ENCODE measurements at places on chromosomes 7 and 10.
A peak's percentile ranks its signal among the peaks of the same experiment; 100 is the strongest.

- DNase-seq = no peak
These were observed 169.6 kb downstream of the C7orf25 start for GRCh38 chr7:42742318-42742717.

- peak; percentile 13 for DNase-seq
These were observed 30.5 kb downstream of the ARHGAP22 start for GRCh38 chr10:48574322-48574796.

DNA sequence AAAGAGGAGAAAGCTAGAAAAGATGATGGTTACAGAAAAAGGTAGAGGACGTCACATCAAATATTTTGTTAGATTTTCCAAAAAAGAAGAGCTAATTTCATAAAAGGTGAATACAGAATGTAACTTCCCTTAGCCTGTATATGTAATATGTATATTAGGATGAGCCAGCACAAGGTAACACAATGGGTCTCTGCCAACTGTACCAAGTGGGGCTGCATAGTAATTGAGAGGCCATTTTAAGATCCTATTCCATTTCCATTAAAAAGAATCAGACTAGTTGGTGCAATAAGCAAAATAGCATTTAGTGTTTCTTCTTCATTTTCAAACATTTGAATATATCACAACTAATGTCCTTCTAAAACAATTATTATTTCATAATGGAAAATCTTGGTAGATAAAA is 134.6 kb downstream of the SEMA3A start:
- no peak for DNase-seq

DNA sequence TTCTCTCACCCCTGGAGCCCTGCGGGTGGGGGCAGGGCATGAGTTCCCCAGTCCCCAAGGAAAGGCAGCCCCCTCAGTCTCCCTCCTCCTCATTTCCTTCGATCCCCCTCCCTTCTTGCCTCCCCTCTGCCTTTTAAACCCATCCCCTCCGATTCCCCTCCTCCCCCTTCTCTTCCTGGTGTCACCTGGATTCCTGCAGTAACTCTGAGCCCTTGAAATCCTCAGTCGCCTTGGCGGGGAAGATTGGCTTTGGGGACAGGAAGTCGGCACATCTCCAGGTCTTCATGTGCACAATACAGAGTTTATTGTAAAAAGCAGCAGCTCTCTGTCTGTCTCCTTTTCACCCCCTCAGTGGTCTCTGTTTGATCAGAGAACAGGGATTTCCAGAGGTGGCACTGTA is 1.3 kb upstream of the MUC12 start:
- no peak for DNase-seq

DNA sequence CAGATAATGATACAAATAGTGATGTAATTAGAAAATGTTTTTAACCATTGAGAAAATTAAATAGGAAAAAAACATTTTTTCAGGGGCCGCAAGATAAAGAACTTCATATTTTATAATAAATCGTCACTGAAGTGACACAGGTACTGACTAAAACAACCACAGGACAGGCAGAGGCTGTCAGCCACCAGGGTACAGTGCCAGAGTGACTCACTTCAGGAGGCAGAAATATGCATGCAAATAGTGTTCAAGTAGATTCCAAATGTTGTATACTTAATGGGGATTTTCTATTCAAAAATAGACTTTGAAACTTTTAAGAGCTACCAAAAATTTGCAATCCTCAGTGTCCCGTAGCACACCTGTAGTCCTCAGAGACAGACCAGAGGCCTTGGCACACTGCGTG is 68.6 kb downstream of the FRMPD2 start:
- no peak for DNase-seq

- DNase-seq = no peak
These were observed 29.4 kb upstream of the PPP1R9A start for GRCh38 chr7:94877731-94878670.

DNA sequence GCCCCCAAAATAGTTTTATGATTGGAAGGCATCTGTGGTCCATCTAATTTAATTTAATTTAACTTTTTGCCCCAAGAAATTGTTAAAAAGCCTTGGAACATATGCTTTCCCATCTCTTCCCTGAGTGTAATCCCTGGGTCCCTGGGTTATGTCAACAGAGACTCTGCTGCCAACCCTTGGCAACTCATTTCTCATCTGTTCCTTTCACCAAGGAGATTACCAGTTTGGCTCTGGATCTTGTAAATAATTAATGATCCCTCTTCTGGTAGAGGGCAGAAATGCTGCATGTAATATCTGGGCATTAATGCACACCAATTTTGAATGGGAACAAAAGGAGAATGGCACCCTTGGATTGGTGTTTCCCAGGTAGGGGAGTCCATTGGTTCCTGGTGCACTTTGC is 514.2 kb downstream of the CCSER2 start:
- DNase-seq = no peak

GRCh38 chr7:19322002-19322401 is 176.8 kb upstream of the FERD3L start:
- no peak for DNase-seq

- DNase-seq = no peak
These were observed 164.7 kb downstream of the ACTR3B start for GRCh38 chr7:152924238-152924637.

DNA sequence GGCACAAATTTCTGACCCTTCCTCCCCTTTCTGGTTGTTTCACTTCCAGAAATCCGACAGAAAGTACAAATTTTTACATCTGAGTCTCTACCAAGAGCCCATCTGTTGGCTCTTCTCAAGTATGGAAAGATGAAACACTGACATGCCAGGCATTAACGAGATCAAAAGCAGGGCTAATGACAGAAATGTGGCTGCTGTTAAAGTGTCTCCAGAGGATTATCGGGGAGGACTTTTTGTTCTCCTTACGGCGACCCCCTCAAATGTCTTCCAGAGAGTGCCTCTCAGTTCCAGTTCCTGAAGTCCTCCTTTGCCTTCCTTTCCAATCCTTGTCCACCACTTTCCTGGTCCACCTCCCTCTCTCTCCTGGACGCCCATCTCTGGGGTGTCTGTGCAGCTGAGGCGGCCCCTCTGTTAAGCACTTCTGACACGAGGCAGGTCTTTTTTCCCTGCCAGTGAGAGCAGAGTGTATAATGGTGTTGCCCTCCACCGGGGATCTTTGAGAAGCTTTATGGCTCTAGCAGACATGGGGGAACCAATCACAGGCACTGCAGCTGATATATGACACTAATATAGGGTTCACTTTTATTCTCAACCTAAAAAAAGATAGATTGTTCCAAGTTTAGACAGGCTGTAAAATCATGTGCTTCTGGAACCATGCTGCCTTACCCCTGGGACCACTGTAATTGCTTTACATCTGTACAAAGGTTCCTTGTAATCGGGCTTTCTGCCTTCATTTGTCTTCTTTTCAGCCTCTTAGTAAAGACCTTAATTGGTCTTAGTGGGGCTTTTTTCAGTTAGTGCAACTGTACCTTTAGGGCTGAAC is 757.1 kb downstream of the AUTS2 start:
- no peak for DNase-seq

GRCh38 chr10:19817231-19817933 is 1.1 kb downstream of the PLXDC2 start:
- no peak for DNase-seq

- DNase-seq = no peak
These were observed 431.6 kb upstream of the NFE2L3 start for GRCh38 chr7:25720427-25720826.

- DNase-seq = no peak
These were observed 37.1 kb downstream of the COL26A1 start for GRCh38 chr7:101399759-101400158.

GRCh38 chr7:137546671-137547070 is 203.1 kb upstream of the PTN start:
- DNase-seq = no peak

GRCh38 chr7:15874774-15875173 is 188.3 kb upstream of the MEOX2 start:
- DNase-seq = no peak

GRCh38 chr10:67776371-67776770 is 61.6 kb downstream of the DNAJC12 start:
- DNase-seq = no peak

DNA sequence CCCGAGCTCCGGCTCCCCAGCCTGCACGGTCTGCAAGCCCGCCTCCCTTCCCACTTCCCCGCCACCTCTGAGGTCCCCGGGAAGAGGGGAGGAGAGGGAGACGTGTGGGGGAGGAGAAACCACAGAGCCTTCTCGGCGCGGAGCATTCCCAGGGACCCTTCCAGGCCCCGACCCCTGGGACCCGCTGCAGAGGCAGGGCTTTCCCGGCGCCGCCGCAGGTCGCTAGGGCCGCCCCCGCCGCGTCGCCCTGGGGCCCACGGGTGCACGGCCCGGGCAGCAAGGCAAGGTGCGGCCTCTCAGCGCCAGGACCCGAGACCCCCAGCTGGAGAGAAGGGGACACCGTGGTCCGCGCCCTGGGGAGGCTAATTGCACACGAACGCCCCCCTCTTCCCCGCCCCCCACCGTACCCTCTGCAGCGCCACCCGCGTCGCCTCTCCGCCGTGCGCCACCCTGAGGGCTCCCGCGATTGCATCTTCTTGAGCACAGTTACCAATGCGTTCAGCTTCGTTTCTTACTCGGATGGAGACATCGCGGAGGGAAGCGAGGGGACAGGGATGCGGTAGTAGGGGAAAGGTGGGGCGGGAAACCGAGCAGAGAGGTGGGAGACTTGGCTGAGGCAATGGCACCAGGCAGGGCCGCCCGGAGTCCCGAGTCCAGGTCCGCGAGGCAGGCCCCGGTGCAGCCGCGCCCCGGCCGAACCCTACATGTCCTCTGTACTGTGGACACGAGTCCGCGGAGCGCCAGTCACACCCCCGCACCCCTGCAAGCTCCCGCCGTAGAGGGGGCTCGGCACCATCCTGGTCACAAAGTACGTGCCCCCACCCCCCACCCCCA is 28.9 kb downstream of the SKIDA1 start:
- peak; percentile 44 for DNase-seq

- no peak for DNase-seq
These were observed 1081.6 kb downstream of the TYW1 start for GRCh38 chr7:68078157-68078710.

DNA sequence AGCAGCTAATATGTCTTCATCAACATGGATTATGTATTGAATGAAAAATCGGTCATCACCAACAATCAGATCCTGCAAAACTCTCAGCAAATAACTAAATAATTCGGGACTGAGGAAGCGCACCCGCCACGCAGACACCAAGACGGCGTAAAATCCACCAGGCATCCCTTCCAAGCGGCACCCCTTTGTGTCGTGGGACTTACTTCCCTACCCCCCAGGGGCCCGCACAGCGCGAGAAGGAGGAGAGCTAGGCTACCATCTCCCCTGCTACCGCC is 721 bp downstream of the ARL3 start:
- DNase-seq = no peak

GRCh38 chr7:30436518-30436917 is 42.1 kb downstream of the NOD1 start:
- DNase-seq = no peak

GRCh38 chr7:78346827-78347226 is 548.3 kb downstream of the PHTF2 start:
- DNase-seq = no peak

GRCh38 chr7:2036786-2037185 is 196.0 kb downstream of the MAD1L1 start:
- no peak for DNase-seq

Data from CD4-positive, alpha-beta T cell treated with Interleukin-1 beta for 1 hour (primary cell).